ENCODE measurements at places on chromosomes 2 and 18. TPM values are rescaled to one million over a fixed set of nuclear protein-coding genes. Genes with fewer than 3 reads are reported as not detected.

Gene CD8B
- total RNA-seq: 0.48 TPM

Gene POTEI
- 0.60 TPM for total RNA-seq

Gene AQP12A
- not detected for total RNA-seq

Gene CNTNAP5
- not detected for total RNA-seq

Gene COPS7B
- 23.6 TPM for total RNA-seq

Gene EFR3B
- total RNA-seq: 1.5 TPM

Gene POTEC
- total RNA-seq: not detected

Gene UPP2
- total RNA-seq: not detected

Gene APOB
- 4.8 TPM for total RNA-seq

Gene TEX261
- total RNA-seq: 61.2 TPM

Gene GTF3C2
- 45.8 TPM for total RNA-seq

Gene PIEZO2
- 3.5 TPM for total RNA-seq

Gene POTEJ
- total RNA-seq: not detected

Gene ABCG8
- total RNA-seq: not detected

GRCh38 chr2:8526403-8526696 is 155.5 kb upstream of the ID2 start:
- DNase-seq: no peak

- no peak for DNase-seq
Measured at GRCh38 chr18:46402396-46402795, 254.6 kb downstream of the LOXHD1 start.

DNA sequence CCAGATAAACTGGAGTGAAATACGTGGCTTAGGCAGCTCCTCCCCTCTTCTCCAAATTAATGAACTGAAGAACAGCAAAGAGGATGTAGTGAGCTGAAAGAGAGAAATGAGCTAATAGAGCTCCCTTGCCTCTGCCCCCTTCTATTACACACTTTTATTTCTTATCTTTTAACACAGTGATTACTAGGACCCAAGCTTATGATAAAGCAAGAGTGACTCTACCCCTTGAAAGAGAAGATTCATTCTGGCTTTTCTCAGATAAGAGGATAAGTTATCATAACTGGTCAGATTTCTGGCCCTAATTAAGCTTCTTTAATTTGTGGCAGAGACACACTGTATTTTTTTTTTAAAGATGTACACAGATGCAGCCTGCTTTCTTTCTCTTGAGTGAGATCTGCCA is 102.2 kb downstream of the MSTN start:
- no peak for DNase-seq

GRCh38 chr2:2464643-2465042 is 133.6 kb upstream of the MYT1L start:
- no peak for DNase-seq

DNA sequence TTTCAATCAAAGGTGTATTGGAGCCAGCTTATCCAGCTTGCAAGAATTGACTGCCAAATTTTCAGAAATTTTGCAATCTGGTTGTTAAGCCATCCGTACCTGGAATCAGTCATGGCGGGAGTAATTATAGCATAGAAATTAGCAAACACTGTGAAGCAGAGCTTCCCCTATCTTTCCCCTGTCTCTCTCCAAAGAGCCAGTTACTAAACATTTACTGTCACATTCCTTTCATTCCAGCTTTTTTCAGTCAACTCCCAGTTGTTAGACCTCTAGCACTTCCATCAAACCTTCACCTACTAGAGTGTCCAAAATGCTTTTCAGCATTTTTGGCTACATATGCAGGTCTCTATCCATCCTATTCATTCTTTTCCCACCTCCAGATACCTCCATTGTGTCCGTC is 137.4 kb downstream of the MC4R start:
- no peak for DNase-seq

GRCh38 chr2:216860426-216861137 is 718 bp upstream of the TNP1 start:
- no peak for DNase-seq

GRCh38 chr2:213036836-213037235 is 114.6 kb downstream of the IKZF2 start:
- no peak for DNase-seq

DNA sequence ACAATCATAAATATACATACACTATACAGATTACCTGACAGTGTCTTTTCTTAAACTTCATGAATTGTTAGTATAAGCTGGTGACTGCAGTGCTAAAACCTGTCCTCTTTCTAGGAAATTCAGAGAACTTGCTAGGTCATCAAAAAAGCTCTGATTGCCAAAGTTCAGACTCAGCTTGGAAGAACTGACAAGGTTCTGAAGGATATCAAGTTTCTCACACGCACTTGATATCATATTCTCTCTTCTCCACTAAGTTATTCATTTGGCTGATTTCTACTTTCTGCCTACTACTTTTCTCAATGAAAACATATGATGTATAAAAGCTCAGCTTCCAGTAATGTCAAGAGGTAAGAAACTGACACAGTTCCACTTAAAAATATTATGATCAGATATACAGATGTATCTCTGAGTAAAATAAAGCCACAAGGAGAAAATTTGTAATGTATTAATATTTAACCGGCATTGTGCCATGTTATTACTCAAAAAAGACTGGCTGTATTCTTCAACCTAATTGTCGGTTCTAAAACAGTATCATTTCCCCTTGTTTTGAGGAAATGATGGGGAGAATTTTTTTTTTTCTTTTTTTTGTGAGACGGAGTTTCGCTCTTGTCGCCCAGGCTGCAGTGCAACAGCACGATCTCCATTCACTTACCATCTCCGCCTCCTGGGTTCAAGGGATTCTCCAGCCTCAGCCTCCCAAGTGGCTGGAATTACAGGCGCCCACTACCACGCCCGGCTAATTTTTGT is 2.4 kb downstream of the OSBPL1A start:
- no peak for DNase-seq

DNA sequence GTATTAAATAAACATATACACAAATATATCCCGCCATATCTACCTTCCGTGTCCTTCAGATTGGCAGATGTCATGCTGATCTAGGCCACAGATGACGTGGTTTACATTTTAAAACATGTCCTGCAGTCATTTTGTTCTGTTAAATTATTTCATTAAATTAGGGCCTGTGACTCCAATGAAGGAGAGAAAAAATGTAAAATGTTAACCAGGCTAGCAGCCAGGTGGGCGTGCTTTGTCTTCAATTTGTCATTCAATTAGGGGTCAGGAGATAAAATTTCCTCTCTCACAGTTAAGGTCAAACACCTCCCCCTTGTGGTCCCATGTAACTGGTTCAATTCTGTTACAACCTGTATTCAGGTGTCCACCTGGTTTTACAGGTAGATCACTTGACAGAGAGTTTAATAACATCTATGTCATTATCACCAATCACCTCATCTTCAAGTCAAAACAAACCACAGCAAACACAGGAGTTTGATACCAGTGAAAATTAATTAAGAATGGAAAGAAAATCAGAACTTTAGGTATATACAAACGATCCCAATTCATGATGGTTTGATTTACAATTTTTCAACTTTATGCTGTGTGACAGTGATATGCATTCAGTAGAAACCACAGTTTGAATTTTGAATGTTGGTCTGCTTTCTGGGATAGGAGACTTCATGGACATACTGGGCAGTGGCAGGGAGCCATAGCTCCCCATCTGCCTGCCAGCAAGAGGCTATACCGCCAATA is 339.4 kb downstream of the CMPK2 start:
- no peak for DNase-seq

DNA sequence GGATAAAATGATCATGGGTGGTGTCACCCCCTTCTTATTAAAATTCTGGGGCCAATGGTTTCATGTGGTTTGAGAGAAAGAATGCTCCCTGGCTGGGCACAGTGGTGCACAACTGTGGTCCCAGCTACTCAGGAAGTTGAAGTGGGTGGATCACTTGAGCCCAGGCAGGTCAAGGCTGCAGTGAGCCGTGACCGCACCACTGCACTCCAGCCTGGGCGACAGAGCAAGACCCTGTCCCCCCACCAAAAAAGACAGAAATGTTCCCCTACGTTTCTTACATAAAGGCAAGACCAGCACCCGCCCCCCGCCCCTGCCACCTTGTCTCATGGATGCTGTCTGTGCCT is 53.0 kb upstream of the ID2 start:
- no peak for DNase-seq

DNA sequence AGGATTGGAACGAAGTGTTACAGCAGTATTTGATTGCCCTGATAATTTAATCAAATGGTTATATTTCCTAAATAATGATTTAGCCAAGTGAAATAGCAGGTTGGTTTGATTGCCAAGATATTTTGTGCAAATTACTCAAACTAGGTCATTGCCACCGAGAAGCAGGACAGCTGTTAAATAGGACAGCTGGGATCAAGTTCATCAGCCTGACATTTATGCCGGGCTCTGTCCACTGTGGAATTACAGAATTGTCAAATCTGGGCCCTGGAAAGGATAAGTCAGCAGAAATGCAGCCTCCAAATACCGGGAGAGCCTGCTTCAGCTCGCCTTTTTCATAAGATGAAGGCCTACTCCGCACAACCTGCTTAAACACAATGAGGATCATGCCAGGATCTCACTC is 73.9 kb upstream of the RPL31 start:
- DNase-seq: no peak

GRCh38 chr2:15460112-15460620 is 101.0 kb downstream of the NBAS start:
- no peak for DNase-seq

GRCh38 chr2:10447300-10447894 is 730 bp downstream of the ODC1 start:
- no peak for DNase-seq

DNA sequence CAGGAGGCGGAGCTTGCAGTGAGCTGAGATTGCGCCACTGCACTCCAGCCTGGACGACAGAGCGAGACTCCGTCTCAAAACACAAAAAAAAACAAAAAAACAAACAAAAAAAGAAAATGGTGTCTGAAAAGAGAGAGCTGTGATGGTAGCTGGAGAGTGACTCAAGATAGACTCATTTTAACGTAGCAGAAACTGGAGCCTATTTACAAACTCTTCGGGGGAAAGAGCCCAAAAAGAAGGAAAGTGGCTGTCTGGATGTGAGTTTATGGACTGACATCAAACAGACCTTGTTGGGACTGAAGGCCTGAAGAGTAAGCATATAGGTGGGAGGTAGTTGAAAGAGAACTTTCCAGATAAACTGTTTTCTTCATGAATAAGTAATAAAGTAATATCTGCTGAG is 51.8 kb downstream of the LIMS1 start:
- no peak for DNase-seq

GRCh38 chr2:52395912-52396311 is 1364.0 kb upstream of the NRXN1 start:
- no peak for DNase-seq

- DNase-seq: no peak
Measured at GRCh38 chr2:227401550-227401949, 13.8 kb upstream of the SCYGR1 start.

- no peak for DNase-seq
Measured at GRCh38 chr18:75041586-75041985, 167.4 kb downstream of the PTGR3 start.

GRCh38 chr2:29070526-29070925 is 3.8 kb downstream of the PCARE start:
- no peak for DNase-seq

- DNase-seq: no peak
Measured at GRCh38 chr2:161418715-161419637, 2.9 kb downstream of the TBR1 start.

DNA sequence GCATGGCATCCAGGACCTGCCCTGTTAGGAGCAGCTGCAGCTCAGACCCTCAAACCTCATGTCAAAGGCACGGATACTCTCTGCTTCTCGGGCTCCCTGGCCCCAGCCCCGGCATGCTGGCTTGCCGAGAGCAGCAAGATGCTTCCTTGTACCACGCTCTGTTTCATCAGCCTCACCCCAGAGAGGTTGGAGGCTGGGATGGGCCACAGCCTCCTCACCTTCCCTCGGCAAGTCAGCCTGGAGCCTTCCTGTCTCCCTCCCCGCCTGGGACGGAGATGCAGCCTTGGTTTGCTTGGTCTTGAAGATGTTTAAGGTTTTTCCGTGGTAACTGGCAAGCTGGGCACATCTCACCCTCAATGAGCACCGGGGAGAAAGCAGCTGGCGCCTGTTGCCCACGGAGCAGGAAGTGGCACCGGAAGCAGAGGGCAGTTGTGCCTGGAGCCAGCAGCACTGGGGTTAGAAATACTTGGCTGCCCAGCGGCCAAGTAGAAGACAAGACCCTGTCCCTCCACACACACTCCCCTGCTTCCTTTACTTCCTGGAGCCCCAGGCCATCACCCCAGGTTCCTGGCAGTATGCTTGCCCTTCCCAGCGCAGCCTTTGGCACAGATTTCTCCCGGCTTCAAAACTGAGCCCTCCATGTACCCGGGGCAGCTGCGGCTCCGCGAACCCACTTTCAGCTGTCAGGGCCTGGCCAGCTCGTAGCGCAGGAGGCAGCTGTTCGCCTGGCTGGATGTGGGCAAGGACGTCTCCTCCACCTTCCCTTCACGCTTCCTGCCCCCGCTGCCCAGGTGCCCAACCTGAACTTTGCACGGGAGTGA is 17.4 kb downstream of the FBLN7 start:
- DNase-seq: no peak

DNA sequence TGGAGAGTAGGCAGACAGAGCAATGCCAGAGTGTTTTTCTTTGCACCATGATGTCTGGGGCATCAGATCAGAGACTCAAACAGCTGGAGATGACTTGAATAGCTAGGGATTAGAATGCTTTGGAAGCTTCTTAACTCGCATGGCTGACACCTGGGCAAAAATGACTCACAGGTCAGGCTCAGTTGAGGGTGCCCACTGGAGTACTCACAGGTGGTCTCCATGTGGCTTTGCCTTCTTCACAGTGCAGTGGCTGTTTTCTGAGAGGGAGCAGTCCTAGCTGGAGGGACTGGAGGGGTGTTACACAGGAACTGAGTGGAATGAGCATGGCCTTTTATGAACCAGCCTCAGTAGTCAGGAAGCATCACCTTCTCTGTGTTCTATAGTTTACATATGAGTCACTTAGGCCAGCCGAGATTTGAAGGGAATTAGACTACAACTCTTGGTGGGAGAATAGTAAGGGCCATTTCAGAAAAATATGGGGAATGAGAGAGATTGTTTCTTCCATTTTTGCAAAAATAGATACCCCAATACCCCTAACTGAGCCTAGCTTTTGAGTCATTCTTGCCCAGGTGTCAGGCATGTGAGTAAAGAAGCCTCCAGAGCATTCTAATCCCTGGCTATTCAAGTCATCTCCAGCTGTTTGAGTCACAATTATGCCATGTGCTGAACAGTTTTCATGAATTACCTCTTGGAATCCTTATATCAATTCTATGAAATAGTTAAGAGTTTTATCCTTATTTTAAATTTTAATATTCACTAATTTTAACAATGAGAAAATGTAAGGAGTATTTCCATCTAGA is 7.1 kb upstream of the PPP1R1C start:
- DNase-seq: no peak

- no peak for DNase-seq
Measured at GRCh38 chr2:102273619-102274211, 37.6 kb upstream of the IL1RL1 start.
